ENCODE measurements at places on chromosomes 6 and 20. TPM values are rescaled to one million over a fixed set of nuclear protein-coding genes. Genes with fewer than 3 reads are reported as not detected.

GRCh38 chr20:8094850-8095249 lies 37.2 kb upstream of the PLCB1 start:
- H3K4me3 ChIP-seq = no peak overlapping the region
- DNase-seq = peak; percentile 61
- H3K27me3 ChIP-seq = peaks cover 2% of the 10 kb centered on the region
- H3K27ac ChIP-seq = no peak overlapping the region
- peaks cover 24% of the 10 kb centered on the region for H3K4me1 ChIP-seq

GRCh38 chr20:3802524-3803239 lies 6.6 kb downstream of the CDC25B start:
- DNase-seq = no peak
- peaks cover 8% of the 10 kb centered on the region for H3K27me3 ChIP-seq
- H3K36me3 ChIP-seq = peaks cover 53% of the 10 kb centered on the region

GRCh38 chr6:162119341-162119740 lies 608.2 kb downstream of the PRKN start:
- no peaks in the 10 kb centered on the region for H3K36me3 ChIP-seq
- no peaks in the 10 kb centered on the region for H3K27me3 ChIP-seq
- H3K4me3 ChIP-seq = no peak overlapping the region
- H3K4me1 ChIP-seq = no peaks in the 10 kb centered on the region

GRCh38 chr6:76881414-76881813 lies 581.9 kb downstream of the HTR1B start:
- H3K4me3 ChIP-seq = no peak overlapping the region
- H3K4me1 ChIP-seq = no peaks in the 10 kb centered on the region
- no peaks in the 10 kb centered on the region for H3K36me3 ChIP-seq

DNA sequence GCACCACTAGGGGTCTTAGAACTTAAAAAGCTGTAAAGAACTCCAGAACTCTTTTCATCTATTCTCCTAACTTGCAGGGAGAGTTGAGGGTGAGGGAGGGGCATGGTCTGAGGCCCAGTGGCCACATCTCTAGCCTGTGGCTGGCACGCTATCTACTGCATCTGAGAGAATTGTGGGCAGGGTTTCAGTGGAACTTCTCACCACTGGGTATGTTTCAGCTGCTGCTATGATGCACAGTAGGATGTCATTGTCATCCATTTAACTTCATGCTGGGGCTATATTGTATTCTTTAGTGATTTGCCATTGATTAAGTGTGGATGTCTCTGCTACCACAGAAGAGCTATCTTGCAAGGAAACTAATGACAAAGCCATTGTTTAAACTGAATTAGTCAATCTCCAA lies 4.5 kb downstream of the TMEM14A start:
- H3K4me3 ChIP-seq = no peak overlapping the region
- H3K4me1 ChIP-seq = peaks cover 43% of the 10 kb centered on the region
- H3K27me3 ChIP-seq = no peaks in the 10 kb centered on the region
- H3K36me3 ChIP-seq = peaks cover 22% of the 10 kb centered on the region
- no peak overlapping the region for H3K27ac ChIP-seq

- no peaks in the 10 kb centered on the region for H3K27me3 ChIP-seq
- H3K36me3 ChIP-seq = peaks cover 4% of the 10 kb centered on the region
- no peak overlapping the region for H3K4me3 ChIP-seq
- DNase-seq = no peak
- no peaks in the 10 kb centered on the region for H3K4me1 ChIP-seq
Observed at GRCh38 chr6:24157886-24158285, 31.9 kb downstream of the NRSN1 start.

- no peaks in the 10 kb centered on the region for H3K36me3 ChIP-seq
- peaks cover 14% of the 10 kb centered on the region for H3K4me1 ChIP-seq
- no peak overlapping the region for H3K27ac ChIP-seq
- no peaks in the 10 kb centered on the region for H3K27me3 ChIP-seq
- DNase-seq = no peak
Observed at GRCh38 chr6:88013015-88013414, 34.6 kb upstream of the SPACA1 start.

DNA sequence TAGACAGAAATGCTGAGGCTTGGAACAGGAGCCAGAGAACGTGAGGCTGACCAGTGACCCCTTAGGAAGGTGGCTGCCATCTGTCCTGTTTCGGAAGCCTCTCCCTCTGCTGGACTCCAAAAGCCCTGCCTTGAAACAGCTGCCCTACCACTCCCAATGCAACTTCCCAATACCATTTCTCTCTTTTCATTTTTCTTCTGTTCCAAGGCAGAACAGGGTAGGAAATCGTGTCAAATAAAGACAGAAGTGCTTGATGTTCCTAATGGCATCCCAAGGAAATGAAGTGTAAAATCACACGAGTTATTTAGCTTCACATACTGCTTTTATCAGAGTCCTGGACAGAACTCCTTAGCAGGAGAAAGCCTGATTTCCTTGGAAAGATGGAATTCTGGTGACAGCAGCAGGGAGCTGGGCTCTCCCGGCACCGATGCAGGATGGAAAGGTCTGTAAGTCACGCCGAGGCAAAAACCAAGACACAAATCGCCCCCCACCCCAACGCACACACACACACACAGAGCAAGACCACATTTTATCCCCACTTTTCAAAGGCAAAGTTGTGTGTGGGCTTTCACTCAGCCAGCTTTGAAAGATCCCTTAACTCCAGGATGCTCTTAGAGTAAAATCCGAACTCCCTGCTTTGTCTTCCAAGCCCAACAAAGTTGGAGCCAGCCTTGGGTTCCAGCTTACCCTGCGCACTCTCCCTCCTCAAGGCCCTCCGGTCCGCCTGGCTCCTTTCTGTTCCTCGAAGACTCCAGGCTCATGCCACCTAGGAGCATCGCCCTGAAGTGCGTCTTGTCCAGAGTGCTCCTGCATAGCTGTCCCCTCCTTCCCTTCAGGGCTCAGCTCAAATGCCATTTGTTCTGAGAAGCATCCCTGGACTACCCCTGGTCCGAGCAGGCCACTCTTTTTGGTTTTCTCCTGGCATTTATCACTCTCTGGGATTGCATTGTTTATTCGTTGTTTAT lies 11.6 kb upstream of the STX16 start:
- no peak overlapping the region for H3K4me3 ChIP-seq
- H3K4me1 ChIP-seq = peaks cover 41% of the 10 kb centered on the region
- no peak for DNase-seq
- H3K27me3 ChIP-seq = peaks cover 7% of the 10 kb centered on the region
- H3K36me3 ChIP-seq = no peaks in the 10 kb centered on the region
- H3K27ac ChIP-seq = peak overlapping the region; percentile 27

DNA sequence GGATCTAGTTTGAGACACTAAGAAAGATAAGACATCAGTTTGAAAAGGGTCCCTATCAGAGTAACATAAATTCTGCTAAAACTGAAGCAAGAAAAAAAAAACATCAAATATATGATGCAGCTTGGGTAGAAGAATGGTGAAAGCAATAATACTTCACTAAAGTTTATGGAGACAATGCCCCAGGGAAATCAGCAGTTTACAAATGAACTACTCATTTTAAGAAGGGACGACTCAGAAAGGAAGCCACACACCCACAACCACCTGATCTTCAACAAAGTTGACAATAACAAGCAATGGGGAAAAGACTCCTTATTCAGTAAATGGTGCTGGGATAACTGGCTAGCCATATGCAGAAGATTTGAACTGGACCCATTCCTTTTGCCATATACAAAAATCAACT lies 143.5 kb downstream of the TPBG start:
- H3K4me3 ChIP-seq = no peak overlapping the region
- no peaks in the 10 kb centered on the region for H3K36me3 ChIP-seq
- DNase-seq = no peak
- H3K27ac ChIP-seq = no peak overlapping the region

GRCh38 chr20:59437601-59438031 lies 137.2 kb downstream of the EDN3 start:
- no peaks in the 10 kb centered on the region for H3K36me3 ChIP-seq
- no peak overlapping the region for H3K27ac ChIP-seq
- no peak overlapping the region for H3K4me3 ChIP-seq

DNA sequence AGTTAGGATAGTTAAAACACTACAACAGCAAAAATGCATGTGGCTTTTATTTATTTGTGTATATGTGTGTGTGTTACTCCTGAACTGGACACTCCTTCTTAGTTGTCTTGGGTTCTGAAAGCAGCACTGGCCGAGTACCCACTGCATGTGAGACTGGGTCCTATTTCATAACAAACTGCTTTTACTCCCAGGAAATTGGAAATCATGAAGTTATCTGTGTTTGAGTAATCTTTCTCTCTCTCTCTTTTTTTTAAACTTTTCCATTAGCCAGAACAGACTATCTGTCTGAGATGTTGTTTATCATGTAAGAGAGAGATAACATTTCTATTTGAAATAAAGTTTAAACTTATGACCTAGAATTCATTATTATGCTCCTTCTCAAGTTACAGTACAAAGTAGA lies 110.4 kb downstream of the LIN28B start:
- no peak for DNase-seq
- H3K27me3 ChIP-seq = peaks cover 16% of the 10 kb centered on the region
- no peaks in the 10 kb centered on the region for H3K36me3 ChIP-seq
- no peaks in the 10 kb centered on the region for H3K4me1 ChIP-seq

- peak; percentile 7 for DNase-seq
- H3K27ac ChIP-seq = no peak overlapping the region
- H3K4me1 ChIP-seq = peaks cover 24% of the 10 kb centered on the region
- no peaks in the 10 kb centered on the region for H3K27me3 ChIP-seq
Observed at GRCh38 chr6:113857556-113858479, 673 bp downstream of the MARCKS start.

DNA sequence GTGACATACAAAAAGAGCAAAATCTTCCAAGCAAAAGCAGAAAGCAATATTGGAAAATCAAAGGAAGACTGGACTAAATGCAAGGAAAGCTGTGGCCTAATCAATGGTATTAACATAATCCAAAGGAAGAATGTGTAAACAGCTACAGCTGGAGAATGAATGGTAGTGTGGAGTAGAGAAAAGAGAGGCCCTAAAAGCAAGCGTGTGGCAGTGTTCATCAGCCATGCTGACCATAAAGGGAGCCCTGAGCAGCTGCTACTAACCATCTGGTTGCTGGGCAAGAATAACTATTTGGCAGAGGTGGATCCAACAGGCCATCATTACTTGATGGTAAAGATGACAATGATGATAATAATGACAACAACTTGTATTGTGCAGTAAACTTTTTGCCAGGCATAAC lies 148.5 kb upstream of the BEND6 start:
- peak overlapping the region; percentile 8 for H3K4me3 ChIP-seq
- peaks cover 88% of the 10 kb centered on the region for H3K4me1 ChIP-seq

DNA sequence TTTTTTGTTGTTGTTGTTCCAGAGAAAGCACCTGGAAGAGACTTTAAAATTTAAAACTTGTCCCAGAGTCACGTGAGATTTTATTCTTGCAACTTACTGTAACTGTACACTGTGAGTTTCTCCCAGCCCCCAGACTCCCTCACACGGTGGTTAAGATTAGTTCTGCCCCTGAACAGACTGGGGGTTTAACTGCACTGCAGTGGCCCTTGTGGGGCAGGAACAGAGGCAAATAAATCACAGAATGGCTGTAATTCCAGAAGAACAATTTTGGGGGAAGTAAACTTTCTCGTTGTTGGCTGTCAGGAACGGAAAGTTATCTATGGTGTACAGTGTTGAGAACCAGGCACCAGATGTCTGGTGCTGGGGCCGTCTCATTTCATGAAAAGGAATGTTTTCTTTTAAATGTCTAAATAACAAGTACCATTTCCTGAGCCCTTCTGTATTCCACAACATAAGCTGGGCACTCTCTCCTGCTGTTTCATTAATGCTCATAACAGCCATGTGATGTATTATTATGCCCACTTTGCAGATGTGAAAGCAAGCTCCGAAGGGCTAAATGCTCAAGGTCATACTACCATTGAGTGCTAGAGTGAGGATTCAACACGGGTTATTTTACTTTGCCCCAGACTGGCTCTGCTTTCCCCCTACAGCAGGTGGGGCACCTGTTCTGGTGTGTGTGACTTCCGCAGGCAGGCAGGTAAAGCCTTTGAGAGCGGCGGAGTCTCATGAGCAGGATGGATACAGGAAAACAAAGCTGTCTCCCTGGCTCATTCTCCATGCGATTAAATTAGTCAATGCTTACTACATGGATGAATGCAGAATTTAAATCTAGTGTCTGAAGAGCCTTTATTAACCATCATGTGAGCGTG lies 30.5 kb downstream of the CNKSR3 start:
- H3K4me1 ChIP-seq = peaks cover 69% of the 10 kb centered on the region
- H3K4me3 ChIP-seq = peak overlapping the region; percentile 87
- DNase-seq = no peak
- peaks cover 8% of the 10 kb centered on the region for H3K36me3 ChIP-seq

- peaks cover 28% of the 10 kb centered on the region for H3K27me3 ChIP-seq
- H3K27ac ChIP-seq = no peak overlapping the region
- no peak for DNase-seq
- no peaks in the 10 kb centered on the region for H3K36me3 ChIP-seq
Observed at GRCh38 chr20:62517901-62518610, 42.3 kb upstream of the GATA5 start.

DNA sequence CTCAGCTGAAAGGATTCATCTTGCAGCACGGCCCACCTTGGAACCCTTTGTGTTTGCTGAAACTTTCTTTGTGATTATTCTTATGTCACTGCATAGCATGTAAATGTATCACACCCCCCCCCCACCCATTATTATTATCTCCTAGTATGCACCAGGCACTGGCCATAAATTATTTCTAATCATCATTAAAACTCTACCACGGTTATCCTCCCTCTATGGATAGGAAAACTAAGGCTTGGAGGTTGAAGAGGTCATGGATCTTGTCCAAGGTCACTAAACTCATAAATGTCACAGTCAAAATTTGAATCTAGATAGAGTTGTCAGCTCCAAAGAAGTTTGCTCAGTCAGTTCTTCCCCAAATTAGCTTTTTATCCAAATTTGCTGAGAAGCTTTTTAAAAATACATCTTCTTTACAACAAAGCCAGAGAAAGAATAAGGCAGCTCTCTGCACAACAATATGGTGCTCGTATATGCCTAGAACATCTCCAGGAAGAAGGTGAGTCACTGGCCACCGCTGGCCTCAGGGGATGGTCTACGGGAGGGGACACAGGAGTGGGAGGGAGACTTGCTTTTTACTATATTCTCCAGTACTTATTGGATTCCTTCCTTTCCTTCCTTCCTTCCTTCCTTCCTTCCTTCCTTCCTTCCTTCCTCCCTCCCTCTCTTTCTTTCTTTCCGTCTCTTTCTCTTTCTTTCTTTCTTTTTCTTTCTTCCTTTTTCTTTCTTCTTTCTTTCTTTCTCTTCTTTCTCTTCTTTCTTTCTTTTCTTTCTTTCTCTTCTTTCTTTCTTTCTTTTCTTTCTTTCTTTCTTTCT lies 134.5 kb downstream of the VEGFA start:
- no peaks in the 10 kb centered on the region for H3K27me3 ChIP-seq
- DNase-seq = no peak
- H3K4me3 ChIP-seq = no peak overlapping the region
- no peak overlapping the region for H3K27ac ChIP-seq
- H3K4me1 ChIP-seq = peaks cover 7% of the 10 kb centered on the region
- H3K36me3 ChIP-seq = no peaks in the 10 kb centered on the region

The KHDC1L gene
- not detected for total RNA-seq

The PSORS1C2 gene
- total RNA-seq = not detected

The GABRR1 gene
- total RNA-seq = not detected

The RSPH4A gene
- 0.17 TPM for total RNA-seq

The GINS1 gene
- total RNA-seq = 12.7 TPM

The ELOVL4 gene
- total RNA-seq = 5.9 TPM

The TFAP2B gene
- total RNA-seq = not detected

The HLA-DQA2 gene
- not detected for total RNA-seq

The OR2J3 gene
- not detected for total RNA-seq
